Cerebellar cortex (tissue), 1 donor: ENCODE measurements at places on chromosomes 1 and 21.
A peak's percentile ranks its signal among the peaks of the same experiment; 100 is the strongest.

GRCh38 chr1:21350202-21350885 is 60.1 kb upstream of the ECE1 start:
- no peak for DNase-seq

- no peak for DNase-seq
These were observed at the start of gene INSRR for GRCh38 chr1:156858959-156859522. INSRR (minus strand) TSS chr1:156859117; CDS start chr1:156858621, 496 bp downstream.

GRCh38 chr1:166368030-166368429 is 201.2 kb upstream of the FAM78B start:
- DNase-seq: no peak

DNA sequence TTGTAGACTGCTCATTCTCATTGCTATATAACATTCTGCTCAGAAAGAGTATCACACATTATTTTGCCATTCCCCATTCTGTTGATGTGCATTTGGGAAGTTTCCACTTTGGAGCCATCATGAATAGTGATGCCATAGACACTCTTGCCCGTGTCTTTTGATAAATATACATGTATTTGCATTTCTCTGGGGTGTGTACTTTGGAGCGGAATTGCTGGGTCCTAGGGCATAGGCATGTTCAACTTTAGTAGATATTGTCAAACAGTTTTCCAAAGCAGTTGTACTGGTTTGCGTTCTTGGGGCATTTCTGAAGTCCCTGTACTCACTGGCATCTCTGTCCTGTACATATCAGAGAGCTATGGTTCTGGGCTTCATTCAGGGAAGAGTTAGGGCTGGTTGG is 52.1 kb downstream of the PIK3CD start:
- no peak for DNase-seq

- DNase-seq: no peak
These were observed 230.2 kb downstream of the PRDM2 start for GRCh38 chr1:13930151-13930550.

DNA sequence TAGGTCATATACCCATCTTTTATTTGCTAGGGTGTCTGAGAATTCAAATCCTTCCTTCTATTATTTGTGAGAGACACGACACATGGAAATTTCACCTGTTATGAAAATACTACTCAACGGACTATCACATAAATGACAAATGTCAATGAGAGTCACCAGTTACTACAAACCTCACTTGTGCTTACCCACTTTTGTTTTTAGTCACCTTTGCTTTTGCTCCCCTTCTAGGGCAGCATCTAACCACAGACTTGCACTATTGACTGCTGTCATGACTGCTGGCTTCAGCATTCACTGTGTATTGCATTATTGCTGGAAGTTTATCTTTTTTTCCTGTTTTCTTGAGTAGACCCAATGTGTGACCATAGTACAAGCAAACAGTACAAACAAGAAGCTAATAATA is 1048.0 kb downstream of the PLA2G4A start:
- no peak for DNase-seq

GRCh38 chr1:220315070-220315839 is 43.0 kb upstream of the RAB3GAP2 start:
- no peak for DNase-seq

GRCh38 chr1:25543425-25544242 is at the start of gene LDLRAP1:
LDLRAP1 (plus strand) TSS chr1:25543606; CDS start chr1:25543699, 93 bp downstream.
- DNase-seq: peak; percentile 78

DNA sequence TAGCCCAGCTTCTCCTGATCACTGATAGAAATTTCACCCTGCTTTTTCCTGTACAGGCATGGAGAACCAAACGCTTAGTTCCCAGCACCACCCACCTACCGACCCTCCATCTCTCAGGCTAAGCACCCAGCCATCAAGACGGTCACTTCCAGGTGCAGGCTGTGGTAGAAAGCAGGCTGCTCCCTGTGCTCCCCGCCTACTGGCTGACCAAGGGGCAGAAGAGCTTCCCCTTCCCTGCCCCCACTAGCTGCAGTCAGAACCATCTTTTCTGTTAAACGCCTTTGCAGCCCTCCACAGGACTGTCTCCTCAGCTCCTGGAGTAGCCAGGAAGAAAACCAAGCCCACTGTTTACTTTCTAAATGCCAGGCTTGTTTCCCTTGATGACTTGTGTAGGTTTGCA is 23.0 kb downstream of the SPATA46 start:
- no peak for DNase-seq

DNA sequence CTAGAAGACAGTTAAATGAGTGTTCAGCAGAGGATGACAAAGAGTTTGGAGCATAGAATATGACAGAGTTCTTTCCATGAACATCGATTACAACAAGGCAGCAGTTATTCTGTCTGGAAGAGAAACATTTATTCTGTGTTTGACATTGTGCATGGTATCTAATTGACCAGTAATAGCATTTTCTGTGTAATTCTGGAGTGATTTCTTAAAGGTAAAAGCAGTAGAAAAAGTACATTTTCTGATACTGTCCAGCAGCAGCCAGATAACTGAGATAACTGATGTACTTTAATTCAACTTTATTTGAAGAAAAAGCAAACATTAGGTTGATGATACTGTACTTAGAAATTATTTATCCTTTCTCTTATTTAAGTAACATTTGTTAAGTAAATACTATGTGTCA is 497.1 kb downstream of the AGBL4 start:
- no peak for DNase-seq

DNA sequence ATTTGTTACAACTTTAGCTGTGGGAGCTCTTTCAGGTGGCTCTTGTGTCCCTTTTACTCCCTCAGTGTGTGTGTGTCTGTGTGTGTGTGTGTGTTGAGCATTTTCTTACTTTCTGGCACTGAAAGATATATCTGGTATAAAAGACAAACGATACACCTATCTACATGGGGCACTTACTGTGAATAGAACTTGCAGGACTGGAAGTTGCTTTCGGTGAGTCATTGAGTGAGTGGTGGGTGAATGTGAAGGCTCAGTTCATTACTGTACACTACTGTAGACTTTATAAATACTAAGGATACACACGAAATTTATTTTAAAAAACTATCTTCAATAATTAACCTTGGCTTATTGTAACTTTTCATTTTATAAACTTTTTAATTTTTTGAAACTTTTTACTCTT is 38.7 kb downstream of the BTBD8 start:
- DNase-seq: no peak

GRCh38 chr1:10678402-10678801 is 118.0 kb downstream of the CASZ1 start:
- DNase-seq: no peak

GRCh38 chr1:181131255-181131941 is 42.9 kb downstream of the IER5 start:
- no peak for DNase-seq

GRCh38 chr1:244054924-244055263 is 3.8 kb downstream of the ZBTB18 start:
- DNase-seq: peak; percentile 47

- DNase-seq: no peak
These were observed 177.9 kb downstream of the CLIC6 start for GRCh38 chr21:34846601-34847112.

DNA sequence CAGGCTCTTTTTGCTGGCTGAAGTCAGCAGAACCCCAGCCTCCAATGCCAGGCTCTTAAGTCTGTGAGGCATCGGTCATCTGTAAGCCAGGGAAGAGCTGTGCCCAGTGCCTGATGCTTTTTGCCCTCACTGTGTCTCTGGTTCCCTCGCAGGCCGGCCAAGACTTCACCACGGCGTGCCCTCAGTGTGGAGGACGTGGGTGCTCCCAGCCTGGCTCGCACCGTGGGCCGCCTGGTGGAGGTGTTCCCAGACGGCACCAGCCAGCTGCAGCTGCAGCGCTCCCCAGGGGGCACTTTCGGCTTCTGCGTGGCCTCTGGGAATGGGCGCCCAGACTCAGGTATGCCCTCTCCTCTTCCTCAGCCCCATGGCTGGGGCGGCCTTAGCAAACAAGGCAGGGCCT is 32.5 kb downstream of the KIAA1614 start:
- no peak for DNase-seq

GRCh38 chr1:25640646-25641328 is 24.2 kb downstream of the MAN1C1 start:
- no peak for DNase-seq

- DNase-seq: no peak
These were observed 216 bp downstream of the PRKCZ start for GRCh38 chr1:2050461-2050792.

DNA sequence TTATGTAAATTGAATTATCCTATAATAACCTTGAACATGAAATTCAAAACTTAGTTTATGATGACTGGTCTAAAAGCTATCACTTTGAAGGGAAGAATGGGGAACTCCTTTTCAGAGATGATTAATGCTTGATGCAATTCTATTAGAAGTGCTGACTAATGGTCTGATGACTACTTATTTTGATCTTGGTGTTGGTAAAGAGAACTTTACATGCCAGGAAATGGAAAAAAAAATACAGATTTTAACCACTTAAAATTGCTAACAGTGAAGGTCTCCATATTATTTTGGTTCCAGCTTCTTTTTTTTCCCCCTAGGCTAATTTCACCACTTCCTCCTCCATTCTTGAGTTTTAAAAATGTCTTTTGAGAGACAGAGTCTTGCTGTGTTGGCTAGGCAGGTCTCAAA is 22.9 kb downstream of the S1PR1 start:
- no peak for DNase-seq

DNA sequence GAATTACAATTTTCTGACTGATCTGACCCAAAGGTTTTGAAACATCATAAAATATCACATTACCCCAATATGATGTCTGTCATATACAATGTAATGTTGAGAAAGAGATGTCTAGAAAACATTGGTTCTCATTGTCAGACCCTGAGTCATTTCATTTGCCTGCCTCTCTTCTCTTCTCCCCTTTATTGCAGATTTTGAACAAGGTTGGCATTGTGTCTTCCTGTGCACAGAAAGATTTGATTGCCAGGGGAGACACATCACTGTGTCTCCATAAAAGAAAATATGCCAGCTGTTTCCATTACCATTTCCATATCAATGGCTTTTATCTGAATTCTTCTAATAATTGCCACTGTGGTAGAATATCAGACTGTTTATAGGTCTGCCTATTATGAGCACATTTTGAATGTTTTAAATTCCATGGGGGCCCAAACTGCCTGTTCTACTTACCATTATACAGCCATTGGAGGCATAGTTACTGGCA is 65.6 kb downstream of the IFI44 start:
- no peak for DNase-seq

GRCh38 chr21:18384771-18385170 is 18.8 kb downstream of the TMPRSS15 start:
- peak; percentile 20 for DNase-seq

DNA sequence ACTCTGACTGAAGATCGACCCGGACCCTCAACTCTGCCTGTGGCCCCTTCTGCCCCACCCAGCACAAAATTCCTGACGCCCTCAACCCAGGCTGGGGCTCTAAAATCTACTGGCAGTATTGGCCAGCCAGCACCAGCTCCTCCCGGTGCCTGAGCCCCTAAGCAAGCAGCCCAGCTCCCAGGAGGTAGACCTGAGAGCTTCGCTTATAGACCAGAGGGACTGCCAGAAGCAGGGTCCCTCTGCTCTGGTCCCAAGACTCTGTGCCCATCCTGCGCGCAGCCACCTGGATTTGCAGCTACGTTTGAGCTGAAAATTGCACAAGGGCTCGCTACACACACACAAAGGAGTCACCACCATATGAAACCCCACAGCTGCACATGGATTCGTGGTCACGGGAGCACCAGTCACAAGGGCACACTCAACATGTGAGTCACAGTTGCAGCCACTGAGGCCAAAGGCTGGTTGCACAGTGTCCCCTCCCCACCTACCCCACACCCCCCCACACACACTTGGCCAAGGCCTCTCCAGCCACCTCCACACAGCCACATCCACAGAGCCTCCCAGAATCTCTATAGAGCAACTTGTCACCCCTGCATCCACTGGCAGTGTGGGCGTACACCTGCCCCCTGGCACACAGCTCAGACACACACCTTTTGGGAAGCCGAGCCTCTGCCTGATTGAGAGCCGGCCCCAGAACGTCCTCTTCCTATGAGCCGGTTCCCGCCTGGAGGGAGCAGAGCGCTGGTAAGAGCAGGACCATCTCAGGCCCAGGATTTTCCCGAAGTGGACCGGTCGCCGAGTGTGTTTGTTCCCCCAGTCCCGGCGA is 1.1 kb upstream of the DMBX1 start:
- no peak for DNase-seq

DNA sequence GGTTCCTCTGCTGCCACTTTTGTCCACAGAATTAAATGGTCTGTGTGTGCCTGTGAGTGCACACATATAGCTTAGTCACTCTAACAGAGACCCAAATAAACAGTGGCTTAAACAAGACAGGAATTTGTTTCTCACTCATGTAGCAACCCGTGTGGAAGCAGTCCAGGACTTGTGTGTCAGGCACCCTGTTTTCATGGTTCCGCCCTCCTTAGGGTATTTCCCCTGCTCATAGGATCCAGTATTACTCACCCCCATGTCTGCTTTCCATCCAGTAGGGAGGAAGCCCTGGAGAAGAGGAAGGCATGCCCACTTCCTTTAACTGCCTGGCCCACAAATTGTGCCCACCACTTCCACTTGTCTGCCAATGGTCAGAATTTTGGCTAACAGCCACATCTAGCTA is 41.3 kb upstream of the TACSTD2 start:
- DNase-seq: no peak

DNA sequence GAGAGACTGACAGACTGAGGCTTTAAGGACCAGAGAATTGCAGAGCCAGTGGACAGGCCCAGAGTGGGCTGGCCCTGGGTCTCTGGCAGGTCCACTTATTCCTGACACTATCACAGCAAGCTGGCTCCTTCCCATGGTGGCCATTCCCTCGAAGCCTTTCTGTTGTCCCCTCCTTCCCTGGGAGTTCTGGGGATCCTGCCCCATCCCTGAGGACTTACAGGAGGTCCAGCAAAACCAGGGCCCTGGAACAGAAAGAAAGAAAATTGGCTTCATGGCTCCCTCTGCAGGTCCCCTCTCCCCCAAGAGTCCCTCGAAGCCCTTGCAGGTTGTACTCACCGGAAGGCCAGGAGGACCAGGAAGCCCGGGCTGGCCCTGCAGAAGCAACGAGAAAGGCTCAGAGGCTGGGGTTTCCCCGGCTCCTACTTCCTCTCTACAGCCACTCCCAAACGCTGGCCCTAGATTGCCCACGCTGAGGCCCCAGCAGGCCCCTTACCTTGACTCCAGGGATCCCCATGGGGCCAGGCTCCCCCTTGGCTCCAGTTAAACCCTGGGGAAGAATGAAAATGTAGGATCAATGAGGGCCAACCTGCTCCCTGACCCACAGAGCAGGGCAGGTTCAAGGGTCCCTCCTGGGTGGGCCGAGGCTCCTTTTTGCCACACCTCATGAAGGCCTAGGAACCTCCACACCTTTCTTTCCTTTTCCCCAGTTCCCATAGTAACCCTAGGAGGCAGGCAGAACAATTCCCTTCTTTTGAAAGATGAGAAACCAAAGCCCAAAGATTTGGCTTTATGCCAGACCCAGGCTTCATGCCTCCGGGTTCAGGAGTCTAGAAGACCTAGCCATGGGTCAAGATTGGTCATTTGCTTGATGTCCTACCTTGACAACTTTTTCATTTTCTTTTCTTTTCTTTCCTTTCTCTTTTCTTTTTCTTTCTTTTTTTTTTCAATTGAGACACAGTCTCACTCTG is 4.6 kb downstream of the COL9A2 start:
- DNase-seq: no peak

DNA sequence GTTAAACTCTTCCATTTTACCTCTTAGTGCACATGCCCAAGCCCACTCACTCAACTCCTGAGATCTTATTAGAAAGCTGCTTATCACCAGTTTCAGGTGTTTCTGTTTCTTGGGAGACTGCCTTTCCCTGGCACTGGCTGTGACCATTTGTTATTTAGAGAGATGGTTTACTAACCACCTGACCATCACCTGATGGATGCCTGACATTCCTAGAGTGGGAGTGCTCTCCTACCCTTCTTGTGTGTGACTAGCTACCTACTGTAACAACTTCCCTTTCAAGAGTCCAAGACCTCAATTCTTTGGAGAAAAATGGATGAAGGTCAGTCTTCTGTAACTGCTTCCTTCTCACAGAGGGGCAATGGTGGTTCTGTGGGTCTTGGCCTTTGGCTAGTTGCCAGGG is 755.2 kb upstream of the ADAMTS5 start:
- DNase-seq: no peak
